ENCODE measurements at places on chromosomes 6 and 20. TPM values are rescaled to one million over a fixed set of nuclear protein-coding genes. Genes with fewer than 3 reads are reported as not detected.
A peak's percentile ranks its signal among the peaks of the same experiment; 100 is the strongest.

GRCh38 chr6:12024216-12024615, 12.1 kb downstream of the HIVEP1 start:
- no peak overlapping the region for H3K27ac ChIP-seq
- no peak for DNase-seq
- no peak overlapping the region for H3K4me3 ChIP-seq
- H3K36me3 ChIP-seq = no peaks in the 10 kb centered on the region
- H3K27me3 ChIP-seq = no peaks in the 10 kb centered on the region
- H3K4me1 ChIP-seq = peaks cover 7% of the 10 kb centered on the region

DNA sequence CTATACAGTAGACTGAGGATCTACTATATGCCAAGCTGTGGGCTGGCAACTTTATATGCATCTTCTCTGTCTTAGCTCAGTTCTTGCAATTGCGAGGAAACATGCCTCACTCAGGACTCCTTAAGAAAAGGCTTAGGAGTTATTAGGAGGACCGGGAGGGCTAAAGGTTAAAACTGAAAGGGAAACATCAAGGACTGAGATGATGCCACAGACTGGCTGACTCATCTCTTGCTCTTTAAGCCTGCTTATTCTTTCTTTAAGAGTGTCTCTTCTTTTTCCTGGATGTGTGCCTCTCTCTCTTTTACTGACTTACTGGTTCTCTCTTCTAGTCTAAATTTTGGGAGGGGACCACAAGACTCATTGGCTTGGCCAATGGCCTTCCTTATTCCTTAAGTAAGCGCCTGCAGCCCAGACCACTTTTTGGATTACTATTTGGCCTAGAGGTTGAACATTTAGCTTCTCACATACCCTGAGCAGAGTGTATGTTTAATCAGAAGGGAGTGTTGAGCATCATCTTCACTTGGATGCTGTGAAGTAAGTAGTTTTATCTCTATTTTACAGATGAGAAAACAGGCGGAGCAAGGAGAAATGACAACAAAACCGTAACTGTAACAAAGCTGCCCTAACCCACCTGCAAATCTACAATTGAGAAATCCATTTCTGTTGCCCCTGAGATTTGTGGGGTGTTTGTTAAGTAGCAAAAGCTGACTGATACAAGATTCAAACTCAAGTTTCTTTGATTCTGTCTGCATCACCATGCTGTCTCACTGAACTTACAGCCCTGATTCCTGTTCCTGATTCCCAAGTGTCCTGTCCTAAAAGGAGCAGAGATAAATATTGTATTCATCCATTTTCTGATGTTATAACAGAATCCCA, 7.2 kb upstream of the SDC4 start:
- peaks cover 24% of the 10 kb centered on the region for H3K4me1 ChIP-seq
- H3K36me3 ChIP-seq = no peaks in the 10 kb centered on the region
- H3K27ac ChIP-seq = no peak overlapping the region
- no peak overlapping the region for H3K4me3 ChIP-seq

GRCh38 chr6:32190054-32190851, at the start of gene PBX2:
Gene PBX2, minus strand, starts transcription at chr6:32190202. Its CDS starts 287 bp downstream, at chr6:32189915.
- peaks cover 17% of the 10 kb centered on the region for H3K4me1 ChIP-seq
- no peaks in the 10 kb centered on the region for H3K27me3 ChIP-seq
- H3K4me3 ChIP-seq = peak within 1 kb of the TSS; percentile 67
- DNase-seq = peak; percentile 92
- H3K36me3 ChIP-seq = no peaks in the 10 kb centered on the region
- H3K27ac ChIP-seq = peak within 1 kb of the TSS; percentile 95

- H3K36me3 ChIP-seq = no peaks in the 10 kb centered on the region
- DNase-seq = peak; percentile 32
- no peak overlapping the region for H3K27ac ChIP-seq
- no peak overlapping the region for H3K4me3 ChIP-seq
- no peaks in the 10 kb centered on the region for H3K4me1 ChIP-seq
Observed at GRCh38 chr20:53162251-53162835, 190.2 kb downstream of the TSHZ2 start.

PSORS1C2 gene
- polyA plus RNA-seq = not detected

ABHD16B gene
- polyA plus RNA-seq = not detected

FGD2 gene
- 4.0 TPM for polyA plus RNA-seq

GRCh38 chr6:64786736-64787135, 920.3 kb downstream of the EYS start:
- H3K4me1 ChIP-seq = no peaks in the 10 kb centered on the region
- no peak overlapping the region for H3K27ac ChIP-seq
- no peaks in the 10 kb centered on the region for H3K36me3 ChIP-seq
- DNase-seq = no peak
- no peak overlapping the region for H3K4me3 ChIP-seq

- no peak for DNase-seq
- H3K4me3 ChIP-seq = no peak overlapping the region
- no peaks in the 10 kb centered on the region for H3K27me3 ChIP-seq
- no peak overlapping the region for H3K27ac ChIP-seq
- H3K36me3 ChIP-seq = no peaks in the 10 kb centered on the region
Observed at GRCh38 chr6:84811351-84811750, 47.0 kb upstream of the TBX18 start.

- DNase-seq = no peak
- peaks cover 8% of the 10 kb centered on the region for H3K36me3 ChIP-seq
- H3K27me3 ChIP-seq = no peaks in the 10 kb centered on the region
- H3K4me3 ChIP-seq = no peak overlapping the region
Observed at GRCh38 chr6:20539387-20539786, 5.1 kb downstream of the CDKAL1 start.

SIRPB1 gene
- 3.5 TPM for polyA plus RNA-seq

AIF1 gene
- polyA plus RNA-seq = 19.8 TPM

GRCh38 chr6:46745973-46746372, 760 bp upstream of the ANKRD66 start:
- no peaks in the 10 kb centered on the region for H3K4me1 ChIP-seq
- no peak overlapping the region for H3K27ac ChIP-seq
- peaks cover 7% of the 10 kb centered on the region for H3K27me3 ChIP-seq
- H3K4me3 ChIP-seq = no peak overlapping the region
- H3K36me3 ChIP-seq = no peaks in the 10 kb centered on the region

GRCh38 chr20:58173930-58174707, 54.3 kb downstream of the ANKRD60 start:
- no peaks in the 10 kb centered on the region for H3K27me3 ChIP-seq
- H3K4me1 ChIP-seq = no peaks in the 10 kb centered on the region
- no peak overlapping the region for H3K4me3 ChIP-seq
- H3K27ac ChIP-seq = peak overlapping the region; percentile 23

GRCh38 chr6:137925141-137925698, 58.2 kb downstream of the TNFAIP3 start:
- no peak overlapping the region for H3K27ac ChIP-seq
- no peaks in the 10 kb centered on the region for H3K36me3 ChIP-seq
- no peaks in the 10 kb centered on the region for H3K27me3 ChIP-seq
- no peak for DNase-seq
- no peak overlapping the region for H3K4me3 ChIP-seq

- H3K4me3 ChIP-seq = no peak overlapping the region
- H3K27me3 ChIP-seq = no peaks in the 10 kb centered on the region
- H3K27ac ChIP-seq = no peak overlapping the region
- H3K36me3 ChIP-seq = no peaks in the 10 kb centered on the region
- DNase-seq = no peak
Observed at GRCh38 chr20:25738198-25738597, 41.5 kb upstream of the ZNF337 start.

ECHDC1 gene
- 79.1 TPM for polyA plus RNA-seq

- DNase-seq = no peak
- no peaks in the 10 kb centered on the region for H3K4me1 ChIP-seq
- no peak overlapping the region for H3K27ac ChIP-seq
- peaks cover 7% of the 10 kb centered on the region for H3K36me3 ChIP-seq
- no peak overlapping the region for H3K4me3 ChIP-seq
- no peaks in the 10 kb centered on the region for H3K27me3 ChIP-seq
Observed at GRCh38 chr20:13098720-13099355, 90.1 kb downstream of the SPTLC3 start.

DNA sequence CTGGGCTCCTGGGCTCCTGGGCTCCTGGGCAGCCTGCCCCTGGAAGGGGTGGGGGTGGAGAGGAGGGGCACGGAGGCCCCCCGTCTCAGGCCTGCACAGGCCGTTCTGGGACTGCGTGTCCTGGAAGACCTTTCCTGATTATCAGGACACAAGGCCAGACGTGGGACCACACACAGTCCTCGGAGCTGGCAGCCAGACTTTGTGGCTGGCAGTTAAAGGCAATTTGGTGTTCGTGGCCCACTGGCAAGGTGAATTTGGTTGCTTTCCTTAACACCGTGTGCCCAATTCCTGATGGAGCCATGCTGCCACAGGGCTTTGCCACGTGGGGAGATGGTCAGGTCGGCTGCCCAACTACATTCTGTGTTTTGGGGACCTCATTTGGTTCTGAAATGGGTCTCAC, 113.5 kb downstream of the SMOC2 start:
- no peaks in the 10 kb centered on the region for H3K36me3 ChIP-seq
- no peak overlapping the region for H3K4me3 ChIP-seq
- H3K27me3 ChIP-seq = no peaks in the 10 kb centered on the region
- H3K4me1 ChIP-seq = no peaks in the 10 kb centered on the region

DNA sequence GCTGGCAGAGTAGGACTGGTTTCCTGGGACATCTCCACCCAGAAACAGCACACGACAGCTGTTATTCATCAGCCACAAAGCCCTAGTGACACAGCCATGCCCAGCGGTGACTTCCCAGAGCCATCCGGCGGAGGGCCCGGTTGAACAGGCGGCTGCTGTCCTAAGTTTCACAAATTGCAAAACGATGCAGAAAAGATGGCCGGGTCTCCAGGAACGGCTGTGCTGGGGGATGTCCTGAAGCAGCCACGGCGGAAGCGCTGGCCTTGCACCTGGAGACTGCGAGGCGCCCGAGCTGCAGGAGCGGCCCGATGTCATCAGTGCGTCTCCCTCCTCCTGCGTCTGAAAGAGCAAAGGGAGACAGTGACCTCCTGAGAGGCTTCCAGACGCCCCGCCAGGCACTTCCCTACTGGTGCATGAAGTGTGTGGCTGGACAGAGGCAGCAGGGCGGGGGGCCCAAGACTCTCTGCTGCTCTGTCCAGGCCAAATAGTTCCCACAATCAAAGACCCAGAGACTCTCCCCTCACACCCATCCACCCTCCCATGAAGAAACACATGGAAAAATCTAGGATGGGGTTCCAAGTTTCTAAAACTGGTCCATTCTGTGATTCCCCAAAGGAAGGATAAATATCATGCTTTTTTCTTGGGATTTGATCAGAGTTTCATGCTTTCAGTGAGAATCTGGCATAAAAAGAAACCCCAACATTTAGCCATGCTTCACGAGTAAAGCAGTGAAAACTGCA, 44.0 kb downstream of the SSR1 start:
- no peak overlapping the region for H3K27ac ChIP-seq
- H3K27me3 ChIP-seq = no peaks in the 10 kb centered on the region
- no peaks in the 10 kb centered on the region for H3K4me1 ChIP-seq
- no peaks in the 10 kb centered on the region for H3K36me3 ChIP-seq
- DNase-seq = peak; percentile 19

DNA sequence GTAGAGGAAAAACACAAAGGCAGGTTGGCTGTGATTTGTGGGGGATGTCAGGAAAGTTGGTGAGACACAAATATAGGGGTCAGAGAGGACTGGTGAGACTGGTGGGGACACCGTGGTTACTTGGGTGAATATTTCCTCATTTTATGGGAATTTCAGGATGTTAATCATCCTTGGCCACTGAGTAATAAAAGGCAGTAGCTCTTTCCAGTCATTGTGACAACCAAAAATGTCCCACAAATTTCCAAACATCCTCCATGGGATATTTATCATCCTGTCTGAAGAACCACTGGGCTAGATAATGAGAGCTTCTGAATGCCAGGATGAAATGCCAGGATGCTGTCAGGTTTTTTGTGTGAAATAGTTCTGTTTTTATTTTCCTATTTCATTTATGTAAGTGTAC, 374.1 kb downstream of the CD109 start:
- H3K27ac ChIP-seq = no peak overlapping the region
- H3K4me3 ChIP-seq = no peak overlapping the region
- DNase-seq = no peak
- no peaks in the 10 kb centered on the region for H3K4me1 ChIP-seq
- H3K36me3 ChIP-seq = no peaks in the 10 kb centered on the region

DNA sequence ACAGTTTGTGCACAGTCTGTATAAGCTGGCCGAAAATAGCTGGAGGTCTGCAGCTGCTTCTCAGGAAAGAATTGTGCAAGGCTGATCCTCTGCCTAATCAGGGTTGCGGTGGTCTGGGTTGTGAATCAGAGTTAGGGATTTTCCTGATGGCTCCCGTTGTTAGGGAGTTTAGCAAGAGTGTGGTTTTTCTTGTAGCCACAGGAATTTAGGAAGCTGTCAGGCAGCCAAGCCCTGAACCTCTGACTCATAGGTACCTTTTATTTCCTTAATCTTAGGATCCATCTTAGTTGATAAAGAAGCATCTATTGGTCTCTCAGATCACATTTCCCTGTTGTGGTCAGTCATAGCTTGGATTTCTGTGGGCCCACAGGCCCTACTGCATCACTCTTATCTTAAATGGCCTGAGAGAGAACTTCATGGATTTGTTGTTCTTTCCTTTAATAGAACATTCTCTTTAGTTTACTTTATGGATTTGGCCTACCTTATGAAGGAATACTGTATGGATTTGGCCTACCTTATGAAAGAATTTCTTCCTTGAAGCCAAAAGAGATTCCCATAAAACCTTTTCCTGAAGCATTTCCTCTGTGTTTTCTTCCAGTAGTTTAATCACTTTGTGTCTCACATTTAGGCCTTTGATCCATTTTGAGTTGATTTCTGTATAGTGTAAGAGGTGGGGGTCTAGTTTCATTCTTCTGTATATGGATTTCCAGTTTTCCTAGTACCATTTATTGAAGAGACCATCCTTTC, 10.3 kb downstream of the KIF25 start:
- DNase-seq = no peak
- peaks cover 4% of the 10 kb centered on the region for H3K4me1 ChIP-seq
- H3K27me3 ChIP-seq = no peaks in the 10 kb centered on the region

GRCh38 chr20:46400828-46401477, 5.5 kb downstream of the ELMO2 start:
- H3K27ac ChIP-seq = peak overlapping the region; percentile 88
- H3K36me3 ChIP-seq = no peaks in the 10 kb centered on the region
- no peaks in the 10 kb centered on the region for H3K27me3 ChIP-seq
- H3K4me1 ChIP-seq = peaks cover 97% of the 10 kb centered on the region
- H3K4me3 ChIP-seq = no peak overlapping the region

- H3K4me1 ChIP-seq = no peaks in the 10 kb centered on the region
- H3K27ac ChIP-seq = no peak overlapping the region
- no peak for DNase-seq
- H3K4me3 ChIP-seq = no peak overlapping the region
- H3K36me3 ChIP-seq = no peaks in the 10 kb centered on the region
Observed at GRCh38 chr6:135904666-135905065, 53.2 kb downstream of the PDE7B start.

- no peaks in the 10 kb centered on the region for H3K36me3 ChIP-seq
- DNase-seq = no peak
- no peaks in the 10 kb centered on the region for H3K4me1 ChIP-seq
- H3K27ac ChIP-seq = no peak overlapping the region
- H3K4me3 ChIP-seq = no peak overlapping the region
- no peaks in the 10 kb centered on the region for H3K27me3 ChIP-seq
Observed at GRCh38 chr6:68689910-68690309, 54.8 kb downstream of the ADGRB3 start.

GRCh38 chr6:82176616-82177015, 70.9 kb downstream of the IBTK start:
- H3K27ac ChIP-seq = no peak overlapping the region
- H3K4me1 ChIP-seq = no peaks in the 10 kb centered on the region
- peaks cover 89% of the 10 kb centered on the region for H3K36me3 ChIP-seq

GRCh38 chr20:25059866-25060465, 2.0 kb upstream of the ACSS1 start:
- H3K27me3 ChIP-seq = no peaks in the 10 kb centered on the region
- H3K4me1 ChIP-seq = peaks cover 15% of the 10 kb centered on the region
- peak; percentile 27 for DNase-seq
- H3K27ac ChIP-seq = no peak overlapping the region
- no peaks in the 10 kb centered on the region for H3K36me3 ChIP-seq

- no peaks in the 10 kb centered on the region for H3K27me3 ChIP-seq
- no peaks in the 10 kb centered on the region for H3K4me1 ChIP-seq
- no peak overlapping the region for H3K27ac ChIP-seq
- no peak for DNase-seq
- no peak overlapping the region for H3K4me3 ChIP-seq
Observed at GRCh38 chr6:70336996-70337742, 34.3 kb upstream of the COL9A1 start.
